Stimulated activated CD8-positive, alpha-beta memory T cell treated with anti-CD3 and anti-CD28 coated beads, Interleukin-2, amount 100 ng/mL, for 48 hours (primary cell): ENCODE measurements at places on chromosomes 4 and X.

GRCh38 chr4:37040816-37041215, 203.7 kb upstream of the NWD2 start:
- DNase-seq, result no peak

DNA sequence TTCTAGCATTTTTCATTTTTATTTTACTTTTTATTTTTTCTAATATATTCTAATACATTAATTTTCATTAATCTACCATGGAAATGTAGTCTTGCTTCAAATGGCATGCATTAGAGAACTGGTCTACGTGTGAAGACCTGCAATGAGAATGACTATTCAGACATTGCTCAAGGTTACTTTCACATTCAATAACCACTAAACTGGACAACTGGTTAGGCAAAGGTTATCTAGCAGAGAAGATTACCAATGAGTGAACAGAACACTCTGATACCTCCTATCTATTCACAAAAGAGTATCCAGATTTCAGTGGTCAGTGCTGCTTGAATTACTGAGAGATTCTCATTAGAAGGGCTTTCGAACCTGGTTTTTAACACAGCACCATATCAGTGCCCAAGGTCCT, 58.9 kb upstream of the ARHGAP24 start:
- DNase-seq, result no peak

DNA sequence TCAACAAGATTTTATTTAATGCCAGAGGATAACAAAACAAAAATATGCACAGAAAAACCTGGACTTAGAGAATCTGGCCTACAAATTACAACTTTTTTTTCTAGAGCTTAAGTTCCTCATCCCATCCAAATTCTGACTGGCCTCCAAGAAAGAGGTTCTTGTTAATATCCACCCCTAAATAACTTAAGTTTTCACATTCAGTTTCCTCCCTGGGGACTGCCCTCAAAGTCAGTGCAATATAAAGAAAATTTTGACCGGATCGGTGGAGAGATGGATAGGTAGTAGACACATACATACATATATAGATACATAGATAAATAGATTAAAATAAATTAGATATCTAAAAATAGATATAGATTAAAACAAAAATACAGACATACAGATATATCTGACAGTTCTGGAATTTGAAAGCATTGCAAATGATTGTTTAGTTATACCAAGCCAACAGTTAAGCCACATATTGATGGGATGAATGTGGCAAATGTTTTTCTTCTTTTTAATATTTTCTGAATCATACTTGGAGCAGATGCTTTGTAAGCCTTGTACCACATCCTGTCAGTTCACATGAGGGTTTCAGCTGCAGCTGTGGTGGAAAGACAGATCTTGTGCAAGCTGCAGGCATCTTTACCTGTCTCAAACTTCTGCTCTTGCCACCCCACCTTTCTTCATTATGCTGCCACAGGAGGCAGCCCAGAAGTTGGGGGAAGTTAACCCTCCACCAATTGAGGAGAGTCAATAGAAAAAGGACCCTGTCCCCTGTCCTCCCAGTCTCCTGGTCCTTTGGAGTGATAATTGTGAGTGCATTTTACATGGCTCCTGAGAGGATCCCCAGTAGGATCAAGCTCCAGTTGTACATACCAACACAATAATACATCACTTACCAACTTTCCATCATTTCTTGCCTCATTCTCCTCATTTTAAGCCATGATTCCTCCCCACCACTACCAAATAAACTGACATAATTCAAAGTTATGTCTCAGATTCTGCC, 58.5 kb upstream of the PRDM8 start:
- peak; percentile 14 for DNase-seq

GRCh38 chr4:145623831-145624230, 4.6 kb downstream of the MMAA start:
- DNase-seq, result no peak

DNA sequence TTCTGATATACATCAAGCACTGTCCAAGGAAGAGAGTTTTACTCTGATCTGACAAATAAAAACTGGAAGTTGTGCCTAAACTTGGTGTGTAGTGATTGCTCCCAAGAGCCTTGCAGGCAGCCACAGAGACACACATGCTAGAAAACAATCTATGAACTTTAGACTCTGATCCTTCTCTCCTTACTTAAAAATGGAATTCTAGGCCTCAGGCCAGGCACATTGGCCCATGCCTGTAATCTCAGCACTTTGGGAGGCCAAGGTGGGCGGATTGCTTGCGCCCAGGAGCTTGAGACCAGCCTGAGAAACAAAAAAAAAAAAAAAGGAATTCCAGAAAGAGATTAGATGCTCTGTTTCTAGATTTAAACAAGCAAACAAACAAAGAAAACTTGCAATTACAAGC, 45.6 kb upstream of the S100G start:
- no peak for DNase-seq

DNA sequence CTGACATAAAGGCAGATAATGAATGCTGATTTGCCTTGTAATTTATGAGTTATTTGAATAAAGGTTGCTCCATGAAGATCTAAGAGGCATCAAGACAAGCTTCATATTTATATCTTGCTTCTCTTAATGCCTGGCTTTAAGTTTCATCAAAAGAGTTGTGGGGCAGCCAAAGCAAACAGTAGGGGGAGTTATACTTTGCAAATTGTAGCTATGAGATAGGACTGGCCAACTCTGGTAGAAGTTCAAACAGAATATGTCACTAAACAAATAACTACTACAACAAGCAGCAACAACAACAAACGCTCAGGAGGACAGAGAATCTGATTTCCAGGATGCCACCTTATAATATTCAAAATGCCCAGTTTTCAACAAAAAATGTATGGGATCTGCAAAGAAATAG, 69.1 kb upstream of the PLAC1 start:
- no peak for DNase-seq

DNA sequence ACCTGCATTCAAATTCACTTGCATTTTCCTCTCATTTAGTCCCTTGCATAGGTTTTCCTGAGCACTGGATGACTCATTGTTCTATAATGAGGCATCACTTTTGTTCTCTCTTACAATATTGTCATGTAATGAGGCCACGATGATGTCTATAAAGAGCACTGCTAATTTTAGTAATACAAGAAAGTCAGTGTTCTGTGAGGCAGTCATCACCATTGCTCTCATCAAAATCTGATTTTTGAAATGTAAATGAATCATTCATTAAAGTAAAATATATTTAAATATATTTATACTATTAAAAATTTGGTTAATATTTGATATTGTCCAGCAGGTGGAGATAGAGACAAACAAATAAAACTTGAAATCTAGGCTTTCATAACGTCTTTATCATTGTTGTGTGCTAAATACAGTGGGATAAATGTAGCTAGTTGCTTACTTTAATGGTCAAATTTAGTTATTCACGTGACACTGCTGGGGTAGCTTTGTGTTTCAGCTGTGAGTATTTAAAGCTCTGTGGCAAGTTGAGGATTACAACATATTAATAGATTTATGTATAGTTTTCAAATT, 15.4 kb downstream of the HMGB2 start:
- DNase-seq, result no peak

- DNase-seq, result no peak
Measured at GRCh38 chr4:120843849-120844527, 78.5 kb downstream of the PRDM5 start.

DNA sequence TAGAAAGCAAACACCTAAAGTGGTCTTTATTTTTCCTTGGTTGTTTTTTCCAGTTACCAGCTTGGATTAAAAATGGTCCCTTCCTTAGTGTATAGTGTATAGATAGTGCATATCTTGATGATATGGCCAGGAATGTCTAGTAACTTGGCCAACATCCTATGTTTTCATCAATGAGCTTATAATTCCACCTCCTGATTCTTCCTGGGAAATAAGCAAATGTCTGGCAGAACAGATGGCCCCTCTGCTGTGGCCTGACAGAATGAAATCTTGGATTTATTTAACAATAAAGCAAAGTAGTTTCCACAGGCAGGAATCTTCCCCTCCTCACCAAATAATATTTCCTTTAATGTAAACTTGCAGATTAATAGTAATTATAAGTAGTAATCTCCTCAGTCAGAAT, 6.1 kb downstream of the SCARB2 start:
- DNase-seq, result no peak

GRCh38 chr4:112736718-112737135, 99.8 kb downstream of the LARP7 start:
- DNase-seq, result no peak

GRCh38 chrX:128769495-128769894, 717.3 kb upstream of the ACTRT1 start:
- DNase-seq, result no peak

GRCh38 chr4:150145090-150145945, 67.1 kb downstream of the DCLK2 start:
- no peak for DNase-seq

GRCh38 chrX:122219735-122220134, 964.3 kb upstream of the GRIA3 start:
- DNase-seq, result no peak

DNA sequence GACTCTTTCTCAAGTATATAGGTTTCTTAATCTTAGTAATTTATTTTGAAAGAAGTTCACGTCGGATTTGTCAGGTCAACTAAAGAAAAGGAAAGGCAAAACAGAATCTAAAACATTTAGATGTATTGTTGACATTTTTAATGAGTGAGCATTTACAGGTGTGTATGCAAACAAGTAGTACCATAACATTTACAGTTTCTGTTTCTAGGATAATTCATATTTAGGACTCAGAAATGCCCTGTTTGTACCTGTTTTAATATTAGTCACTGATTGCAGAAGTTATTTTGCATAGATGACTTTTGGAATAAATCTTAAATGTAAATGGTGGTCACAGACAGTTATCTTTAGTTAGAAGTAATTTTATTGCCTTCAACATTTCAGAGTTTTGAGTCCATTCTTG, 151.3 kb upstream of the NUDT6 start:
- no peak for DNase-seq

DNA sequence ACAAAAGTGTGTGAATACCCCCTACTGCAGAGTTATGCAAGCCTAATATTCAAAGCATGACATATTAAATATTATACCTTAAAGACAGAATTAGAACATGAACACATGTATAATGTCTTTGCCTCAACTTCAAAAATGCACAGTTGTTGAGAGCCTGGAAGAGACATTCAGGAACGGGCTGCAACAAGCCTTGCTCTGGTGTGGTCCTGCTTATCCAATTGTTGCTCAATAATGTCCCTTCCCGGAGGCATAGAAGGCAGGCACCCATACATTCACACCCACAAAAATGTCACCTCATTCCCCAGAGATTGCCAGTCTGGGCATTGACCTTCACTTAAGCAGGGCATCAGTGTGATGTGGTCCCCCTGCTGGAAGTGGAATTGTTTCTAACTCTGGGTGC, 238.8 kb downstream of the CBR4 start:
- no peak for DNase-seq

GRCh38 chr4:7041801-7042502, 1.2 kb upstream of the TADA2B start:
- DNase-seq, result no peak

DNA sequence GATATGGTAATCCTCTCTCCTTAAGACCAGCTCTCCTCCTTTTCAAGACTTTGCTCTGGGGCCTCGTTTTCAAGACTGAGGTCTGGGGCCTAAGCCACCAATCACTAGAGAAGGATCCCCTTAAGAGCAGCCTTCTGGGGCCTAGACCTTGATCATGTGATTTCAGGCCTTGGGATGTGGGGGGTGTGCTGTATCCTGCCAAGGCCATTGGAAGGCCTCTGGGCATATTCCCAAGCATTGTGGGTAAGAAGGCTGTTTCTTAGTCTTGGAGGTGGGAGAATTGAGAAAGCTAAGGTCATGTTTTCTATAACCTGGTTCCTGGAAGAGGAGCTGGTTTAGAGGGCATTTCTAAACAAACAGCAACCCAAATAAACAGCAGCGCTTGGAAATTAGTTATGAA, 12.1 kb downstream of the TMEM164 start:
- no peak for DNase-seq

GRCh38 chr4:185834088-185834487, 22.1 kb upstream of the SORBS2 start:
- DNase-seq, result no peak

- DNase-seq, result no peak
Measured at GRCh38 chr4:74453037-74453635, 8.2 kb downstream of the AREG start.

DNA sequence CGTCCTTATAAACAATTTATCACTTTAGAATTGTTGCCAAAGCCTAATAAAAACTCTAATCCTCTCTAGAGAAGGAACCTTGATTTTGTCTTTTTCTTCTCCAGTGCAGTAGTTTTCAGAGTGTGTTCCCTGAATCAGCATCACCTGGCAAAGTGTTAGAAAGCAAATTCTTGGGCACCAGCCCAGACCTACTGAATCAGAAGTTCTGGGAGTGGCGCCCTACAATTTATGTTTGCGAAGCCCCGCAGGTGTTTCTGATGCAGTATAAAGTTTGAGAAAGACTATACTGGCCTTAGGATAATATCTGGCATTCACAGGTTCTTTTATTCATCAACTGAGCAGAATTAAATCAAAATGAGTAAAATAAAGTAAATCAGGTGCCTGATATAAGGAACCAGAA, 645.8 kb upstream of the ATOH1 start:
- no peak for DNase-seq

DNA sequence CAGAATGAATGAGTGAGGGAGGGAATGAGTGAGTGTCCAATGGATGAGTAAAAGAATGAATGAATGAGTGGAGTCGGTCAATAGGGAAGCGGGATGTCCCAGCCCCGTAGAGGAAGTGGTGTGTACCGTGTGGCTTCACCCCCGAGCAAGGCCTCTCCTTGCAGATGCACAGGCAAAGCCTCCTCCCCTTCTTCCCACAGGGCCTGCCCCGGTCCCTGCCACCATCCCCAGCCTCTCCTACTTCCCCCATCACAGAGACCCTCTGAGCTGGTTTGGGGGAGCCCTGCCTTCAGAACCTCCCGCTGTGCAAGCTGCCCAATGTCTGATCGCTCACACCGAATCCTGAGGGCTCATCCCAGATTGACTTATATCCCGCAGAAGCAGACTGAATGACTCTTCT, 13.6 kb downstream of the HTRA3 start:
- DNase-seq, result no peak

DNA sequence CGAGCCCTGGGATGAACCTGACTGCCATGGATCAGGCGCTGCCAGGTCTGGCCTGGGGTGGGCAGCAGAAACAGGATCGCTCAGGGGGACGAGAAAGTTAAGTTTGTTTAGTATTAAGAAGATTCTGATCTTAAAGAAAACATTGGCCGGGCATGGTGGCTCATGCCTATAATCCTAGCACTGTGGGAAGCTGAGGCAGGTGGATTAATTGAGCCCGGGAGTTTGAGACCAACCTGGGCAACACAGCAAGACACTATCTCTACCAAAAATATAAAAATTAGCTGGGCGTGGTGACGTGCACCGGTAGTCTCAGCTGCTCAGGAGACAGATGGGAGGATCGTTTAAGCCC, 696 bp upstream of the FLNA start:
- DNase-seq, result no peak

DNA sequence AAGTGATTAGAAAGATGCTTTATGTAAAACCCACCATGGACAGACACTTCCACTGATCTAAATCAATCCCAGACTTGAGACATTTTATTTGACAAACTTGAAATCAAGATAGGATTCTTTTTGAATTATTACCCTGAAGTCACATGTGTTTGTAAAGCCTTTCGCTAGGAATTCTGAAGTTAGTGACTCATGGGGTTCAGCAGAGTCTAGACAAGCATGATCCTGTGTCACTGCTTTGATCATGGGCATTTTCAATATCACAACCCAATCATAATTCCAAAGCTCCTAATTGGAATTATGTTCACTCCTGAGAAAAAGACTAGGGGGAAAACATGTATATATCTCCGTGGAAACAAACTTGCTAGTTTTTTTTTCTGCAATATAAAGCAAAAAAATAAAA, 67.5 kb upstream of the BMP3 start:
- DNase-seq, result no peak

GRCh38 chr4:8691151-8691775, 98.7 kb downstream of the CPZ start:
- no peak for DNase-seq

- DNase-seq, result no peak
Measured at GRCh38 chr4:3700223-3700622, 66.0 kb upstream of the ADRA2C start.
